NCI-H526 (cell line): ENCODE measurements at places on chromosomes 13 and 19.

GRCh38 chr19:9885077-9885552 is 50.0 kb downstream of the PIN1 start:
- DNase-seq = no peak

DNA sequence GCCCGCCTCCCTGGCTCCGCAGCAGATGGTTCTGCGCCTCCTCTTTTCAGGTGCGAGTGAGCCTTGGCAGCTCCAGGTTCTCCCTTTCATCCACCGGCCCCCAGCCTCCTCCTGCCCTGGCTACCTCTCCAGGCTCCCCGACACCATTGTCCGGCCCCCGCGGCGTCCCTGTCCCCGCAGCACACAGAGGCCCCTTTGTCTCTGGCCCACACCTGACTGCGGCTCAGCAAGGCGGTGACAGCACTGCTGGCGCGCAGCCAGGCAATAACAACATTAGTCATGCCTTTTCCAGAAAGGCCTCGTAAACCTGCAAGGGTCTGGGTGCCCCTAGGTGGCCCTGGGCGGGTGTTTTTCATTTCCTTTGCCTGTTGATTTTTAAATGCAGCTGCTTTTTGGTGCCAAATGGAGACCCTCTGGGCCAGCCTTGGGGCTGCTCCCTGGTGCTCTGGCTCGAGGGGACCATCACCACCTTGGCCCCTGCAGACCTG is 73.2 kb upstream of the MEDAG start:
- DNase-seq = peak; percentile 99

DNA sequence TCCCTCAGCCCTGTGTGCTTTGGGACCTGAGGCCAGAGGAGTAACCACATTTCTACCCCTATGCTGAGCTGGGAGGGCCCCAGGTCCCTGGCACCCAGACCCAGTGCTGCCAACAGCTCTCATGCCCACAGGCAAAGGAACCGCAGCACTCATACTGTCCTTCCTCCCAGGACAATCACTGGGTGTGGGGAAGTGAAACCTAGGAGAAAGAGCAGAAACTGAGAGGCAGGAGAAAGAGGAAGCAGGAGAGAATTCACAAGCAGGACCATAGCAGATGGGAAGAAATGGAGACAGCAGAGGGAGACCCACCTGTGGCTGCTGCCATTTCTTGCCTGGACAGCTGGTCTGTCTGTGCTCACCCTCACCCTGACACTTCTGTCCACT is 18.9 kb downstream of the CCDC97 start:
- no peak for DNase-seq

GRCh38 chr13:58343076-58343475 is 711.5 kb downstream of the PCDH17 start:
- no peak for DNase-seq

- peak; percentile 26 for DNase-seq
Measured at GRCh38 chr13:98103942-98104880, 38.7 kb upstream of the FARP1 start.

- no peak for DNase-seq
Measured at GRCh38 chr19:35143231-35143715, at the start of gene FXYD7. Gene FXYD7, plus strand, starts transcription at chr19:35143255. Its CDS starts 79 bp downstream, at chr19:35143334.

- no peak for DNase-seq
Measured at GRCh38 chr19:17718947-17719711, at the start of gene MAP1S. Gene MAP1S, plus strand, starts transcription at chr19:17719480. Its CDS starts 23 bp downstream, at chr19:17719503.

- DNase-seq = no peak
Measured at GRCh38 chr19:18438331-18439024, 545 bp upstream of the ISYNA1 start.

DNA sequence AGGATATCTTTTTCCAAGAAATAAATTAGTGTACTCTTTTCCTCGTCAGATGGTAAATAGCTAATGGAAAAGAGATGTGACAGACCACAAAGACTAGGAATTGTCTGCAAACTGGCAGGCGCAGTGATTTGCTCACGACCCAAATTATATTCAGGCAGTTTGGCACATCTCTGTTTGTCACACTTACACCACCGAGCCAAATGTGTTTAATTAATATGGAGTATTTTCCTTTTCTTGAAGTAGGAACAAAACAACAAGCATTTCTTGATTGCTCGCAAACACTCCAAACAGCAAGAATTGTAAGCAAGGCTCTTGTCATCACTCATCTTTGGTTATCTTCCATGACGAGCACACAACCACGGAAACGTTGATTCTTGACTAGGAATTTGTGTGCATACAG is 884.2 kb downstream of the PCDH9 start:
- DNase-seq = no peak

DNA sequence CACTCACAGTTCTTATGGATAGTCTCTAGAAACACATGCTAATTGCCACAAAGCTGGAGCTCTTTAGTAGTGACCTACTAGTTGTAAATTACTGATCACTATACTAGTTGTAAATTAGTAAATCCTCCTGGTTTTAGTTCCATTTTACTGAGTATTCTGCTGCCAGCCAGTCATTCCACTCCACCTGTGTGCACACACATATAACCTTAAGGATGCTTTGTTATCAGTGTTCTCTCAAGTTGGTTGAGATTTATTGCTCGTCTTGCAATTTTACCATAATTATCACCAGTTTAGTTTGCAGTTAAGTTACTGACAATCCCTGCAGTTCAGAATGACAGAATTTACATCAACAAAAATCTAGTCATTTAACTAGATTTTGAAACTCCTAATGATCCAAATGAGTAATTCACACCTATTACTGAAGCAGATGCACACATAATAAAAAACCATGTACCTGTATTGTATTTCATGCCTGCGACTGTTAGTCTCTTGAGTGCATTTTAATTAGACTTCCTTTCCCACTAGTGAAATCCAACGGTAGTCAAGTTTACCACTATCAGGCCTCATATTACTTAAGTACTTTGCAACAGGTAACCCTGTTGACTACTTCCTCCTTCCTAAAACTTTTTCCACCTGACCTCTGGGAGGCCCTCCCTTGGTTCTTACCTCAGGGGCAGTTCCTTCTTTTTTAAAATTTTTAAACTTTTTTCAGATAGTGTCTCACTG is 7.6 kb downstream of the TPT1 start:
- no peak for DNase-seq

DNA sequence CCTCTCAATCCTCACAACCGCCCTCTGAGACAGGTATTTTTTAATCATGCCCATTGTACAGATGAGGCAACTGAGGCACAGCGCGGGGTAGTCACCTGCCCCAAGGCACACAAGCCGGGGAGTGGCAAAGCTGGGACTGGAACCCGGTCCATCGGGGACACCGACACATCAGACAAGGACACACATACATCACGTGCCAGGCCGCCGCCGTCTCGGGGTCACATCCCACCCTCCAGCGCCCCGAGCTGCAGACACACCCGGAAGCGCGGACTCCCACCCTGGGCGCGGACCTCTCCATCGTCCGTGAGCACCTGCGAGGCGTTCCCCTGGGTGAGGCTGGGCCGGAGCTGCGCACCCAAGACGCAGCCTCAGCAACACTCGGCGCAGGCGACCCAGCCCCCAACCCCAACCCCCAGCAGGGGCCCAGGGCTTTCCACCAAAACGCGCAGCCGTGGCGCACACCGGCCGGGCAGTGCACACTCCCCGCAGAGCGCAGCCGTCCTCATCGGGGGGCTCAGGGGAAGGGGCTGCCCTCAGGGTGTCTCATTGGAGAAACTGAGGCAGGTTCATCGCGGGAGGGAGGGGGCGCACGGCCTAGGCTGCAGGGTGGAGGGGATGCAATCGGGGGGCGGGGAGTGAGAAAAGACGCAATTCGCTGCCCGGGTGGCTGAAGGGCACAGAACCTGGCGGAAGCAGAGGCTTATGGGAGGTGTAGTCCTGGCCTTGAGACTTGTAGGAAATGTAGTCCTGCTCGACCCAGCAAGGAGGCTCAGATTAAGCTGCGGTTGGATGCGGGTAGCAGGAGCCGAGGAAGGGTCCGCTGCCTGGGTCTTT is 1.9 kb upstream of the LMTK3 start:
- peak; percentile 62 for DNase-seq

DNA sequence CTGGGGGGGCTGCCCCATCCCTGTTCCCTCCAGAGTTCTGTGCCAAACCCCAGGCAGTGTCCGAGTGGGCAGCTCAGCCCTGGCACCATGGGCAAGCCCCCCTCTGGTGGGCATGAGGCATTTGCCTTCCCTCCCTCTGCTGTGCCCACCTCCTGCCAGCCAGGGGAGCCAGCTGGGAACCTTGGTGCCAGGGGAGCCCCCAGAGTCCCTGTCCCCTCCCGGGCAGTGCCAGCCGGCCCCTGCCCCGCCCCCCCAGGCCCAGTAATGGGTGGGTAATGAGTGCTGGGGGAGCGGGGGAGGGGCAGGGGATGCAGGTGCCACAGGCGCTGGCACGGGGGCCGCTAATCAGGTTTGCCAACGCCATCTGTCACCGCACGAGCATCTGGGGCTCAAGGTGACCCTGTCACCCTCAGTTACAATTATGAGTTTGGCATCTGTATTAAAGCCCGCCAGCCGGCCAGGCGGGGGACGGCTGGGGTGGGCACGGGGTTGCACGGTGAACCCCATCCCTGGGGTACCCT is 5.9 kb downstream of the DAND5 start:
- DNase-seq = no peak

DNA sequence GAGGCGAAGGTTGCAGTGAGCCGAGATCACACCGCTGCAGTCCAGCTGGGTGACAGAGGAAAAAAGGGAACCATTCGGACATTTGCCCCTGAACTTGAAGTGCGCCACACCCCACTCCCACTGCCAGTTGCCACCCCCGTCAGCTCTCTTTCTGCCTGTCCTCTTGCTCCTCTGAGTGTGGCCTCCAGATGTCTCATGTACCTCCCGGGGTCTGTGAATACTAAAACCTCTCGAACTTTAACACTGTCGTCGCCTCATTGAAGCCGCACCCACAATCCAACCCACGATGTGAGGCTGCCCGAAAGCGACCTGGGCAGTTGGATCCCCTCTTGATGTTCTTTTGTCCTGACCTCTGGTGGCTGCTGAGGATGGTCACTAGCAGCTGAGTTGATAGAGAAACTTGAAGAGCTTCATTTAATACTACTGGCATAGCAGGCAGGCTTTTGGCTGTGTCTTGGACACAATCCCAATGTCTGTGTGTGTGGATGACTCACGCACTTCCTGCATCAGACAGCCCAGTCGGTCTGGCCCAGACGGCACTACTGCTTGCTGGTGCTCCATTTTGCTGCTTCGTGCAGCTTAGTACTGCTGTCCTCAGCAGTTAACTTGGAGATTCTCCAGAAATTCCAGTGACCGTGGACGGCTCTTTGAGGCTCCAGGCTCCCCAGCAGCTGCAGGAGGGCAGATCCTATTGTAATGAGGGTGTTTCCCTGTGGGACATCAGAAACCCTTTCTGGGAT is 4.2 kb downstream of the FPR3 start:
- no peak for DNase-seq

DNA sequence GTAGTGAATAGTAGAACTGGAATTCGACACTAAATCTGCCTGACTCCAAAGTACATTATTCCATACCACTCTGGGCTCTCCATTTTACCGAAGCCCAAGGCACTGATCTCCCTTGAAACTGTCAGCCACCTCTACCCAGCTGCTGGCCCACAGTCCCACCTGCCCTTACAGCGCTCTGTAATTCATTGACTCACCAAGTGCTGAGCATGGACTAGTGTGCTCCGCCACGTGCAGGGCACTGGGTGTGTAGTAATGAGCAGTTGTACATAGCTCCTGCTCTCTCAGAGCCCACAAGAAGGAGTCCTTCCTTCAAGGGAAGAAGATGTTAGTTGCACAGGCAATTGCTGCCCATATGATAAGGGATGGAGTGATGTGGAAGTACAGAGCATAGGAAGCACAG is 76.6 kb upstream of the SIAH3 start:
- DNase-seq = no peak

DNA sequence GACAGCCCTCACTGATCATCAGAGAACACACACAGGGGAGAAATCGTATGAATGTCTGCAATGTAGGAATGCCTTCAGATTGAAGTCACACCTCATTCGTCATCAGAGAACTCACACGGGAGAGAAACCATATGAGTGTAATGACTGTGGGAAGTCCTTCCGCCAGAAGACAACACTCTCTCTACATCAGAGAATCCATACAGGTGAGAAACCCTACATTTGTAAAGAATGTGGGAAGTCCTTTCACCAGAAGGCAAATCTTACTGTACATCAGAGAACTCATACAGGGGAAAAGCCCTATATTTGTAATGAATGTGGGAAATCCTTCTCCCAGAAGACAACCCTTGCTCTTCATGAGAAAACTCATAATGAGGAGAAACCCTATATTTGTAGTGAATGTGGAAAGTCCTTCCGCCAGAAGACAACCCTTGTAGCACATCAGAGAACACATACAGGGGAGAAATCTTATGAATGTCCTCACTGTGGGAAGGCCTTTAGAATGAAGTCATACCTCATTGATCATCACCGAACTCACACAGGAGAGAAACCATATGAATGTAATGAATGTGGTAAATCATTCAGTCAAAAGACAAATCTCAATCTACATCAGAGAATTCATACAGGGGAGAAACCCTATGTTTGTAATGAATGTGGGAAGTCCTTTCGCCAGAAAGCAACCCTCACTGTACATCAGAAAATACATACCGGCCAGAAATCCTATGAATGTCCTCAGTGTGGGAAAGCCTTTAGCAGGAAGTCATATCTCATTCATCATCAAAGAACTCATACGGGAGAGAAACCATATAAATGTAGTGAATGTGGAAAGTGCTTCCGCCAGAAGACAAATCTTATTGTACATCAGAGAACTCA is 32.5 kb downstream of the ZNF567 start:
- no peak for DNase-seq

GRCh38 chr13:30835442-30835841 is 70.6 kb upstream of the MEDAG start:
- DNase-seq = no peak

- DNase-seq = peak; percentile 18
Measured at GRCh38 chr13:60379837-60380565, 17.0 kb upstream of the TDRD3 start.

DNA sequence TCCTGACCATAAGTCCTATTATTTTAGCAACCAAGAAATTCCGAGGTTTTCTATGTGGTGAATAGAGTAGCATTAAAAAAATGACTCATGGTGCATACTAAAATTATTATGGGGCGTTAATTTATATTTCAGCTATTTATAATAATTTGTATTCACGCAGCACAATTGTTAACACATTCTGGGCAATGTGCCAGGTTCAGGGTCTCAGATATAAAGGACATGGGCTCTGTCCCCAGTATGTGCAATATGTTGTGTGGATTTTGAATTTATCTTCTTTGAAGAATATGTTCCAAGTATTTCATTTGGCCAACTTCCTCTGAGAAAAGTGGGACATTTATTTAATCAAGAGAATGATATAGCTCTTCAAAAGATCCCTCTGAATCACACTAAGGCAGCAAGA is 1434.7 kb upstream of the PRR20A start:
- no peak for DNase-seq

GRCh38 chr13:27360562-27360961 is 63.9 kb upstream of the GTF3A start:
- no peak for DNase-seq

- DNase-seq = no peak
Measured at GRCh38 chr13:43934273-43934672, 54.6 kb downstream of the LACC1 start.

DNA sequence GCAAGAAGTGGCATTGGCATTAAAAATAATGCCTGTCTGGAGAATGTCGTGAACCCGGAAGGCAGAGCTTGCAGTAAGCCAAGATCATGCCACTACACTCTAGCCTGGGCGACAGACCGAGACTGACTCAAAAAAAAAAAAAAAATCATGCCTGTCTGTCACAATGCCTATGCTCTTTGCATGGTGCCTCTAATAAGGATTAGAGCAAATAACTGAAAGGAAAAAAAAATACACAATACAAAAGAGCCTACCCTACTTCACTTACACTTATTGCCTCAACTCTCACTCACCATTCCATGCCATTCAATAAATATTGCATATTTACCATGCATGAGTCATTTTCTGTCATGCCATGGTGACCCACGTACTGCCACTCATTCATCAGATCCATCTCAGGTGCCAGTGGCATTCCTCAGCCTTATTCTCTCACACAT is 49.1 kb downstream of the TBC1D4 start:
- DNase-seq = no peak
